Camera-type eye (tissue), 1 donor: ENCODE measurements at places on chromosomes 12 and 14. TPM values are rescaled to one million over a fixed set of nuclear protein-coding genes. Genes with fewer than 3 reads are reported as not detected.

BCL2L2 gene
- total RNA-seq: 29.7 TPM

SMARCD1 gene
- total RNA-seq: 115 TPM

ANO2 gene
- 94.8 TPM for total RNA-seq

SELPLG gene
- 2.9 TPM for total RNA-seq

DHRS2 gene
- 0.77 TPM for total RNA-seq

KRT71 gene
- 0.77 TPM for total RNA-seq

FIGNL2 gene
- 2.2 TPM for total RNA-seq

PTPN6 gene
- total RNA-seq: 5.1 TPM

TMEM229B gene
- 7.0 TPM for total RNA-seq

KLRB1 gene
- total RNA-seq: 0.77 TPM

JAG2 gene
- total RNA-seq: 22.8 TPM

SDR9C7 gene
- total RNA-seq: 0.38 TPM

CACNA1C gene
- total RNA-seq: 16.3 TPM

RNASE3 gene
- not detected for total RNA-seq

GZMH gene
- not detected for total RNA-seq

HPD gene
- total RNA-seq: 0.77 TPM

PUS1 gene
- total RNA-seq: 9.0 TPM

SNX6 gene
- total RNA-seq: 260 TPM

ANKS1B gene
- total RNA-seq: 83.8 TPM

LTBP2 gene
- 49.8 TPM for total RNA-seq

EPYC gene
- not detected for total RNA-seq

FAM186B gene
- 0.44 TPM for total RNA-seq

NTS gene
- total RNA-seq: 1.8 TPM

SERPINA9 gene
- not detected for total RNA-seq

KRT78 gene
- 2.6 TPM for total RNA-seq

CCDC88C gene
- 32.2 TPM for total RNA-seq

RNASE4 gene
- 27.0 TPM for total RNA-seq

CLEC1B gene
- 1.5 TPM for total RNA-seq

PLD4 gene
- 3.1 TPM for total RNA-seq

RDH5 gene
- total RNA-seq: 48.5 TPM

HHIPL1 gene
- total RNA-seq: 11.6 TPM

FOXN3 gene
- total RNA-seq: 74.2 TPM

EGLN3 gene
- total RNA-seq: 31.7 TPM

OR6C2 gene
- total RNA-seq: not detected

TOMM20L gene
- total RNA-seq: not detected

HOXC10 gene
- not detected for total RNA-seq

CKAP4 gene
- total RNA-seq: 135 TPM

SPX gene
- total RNA-seq: 6.8 TPM
